NCI-H1930 (cell line): ENCODE measurements at places on chromosomes 1 and 21.

DNA sequence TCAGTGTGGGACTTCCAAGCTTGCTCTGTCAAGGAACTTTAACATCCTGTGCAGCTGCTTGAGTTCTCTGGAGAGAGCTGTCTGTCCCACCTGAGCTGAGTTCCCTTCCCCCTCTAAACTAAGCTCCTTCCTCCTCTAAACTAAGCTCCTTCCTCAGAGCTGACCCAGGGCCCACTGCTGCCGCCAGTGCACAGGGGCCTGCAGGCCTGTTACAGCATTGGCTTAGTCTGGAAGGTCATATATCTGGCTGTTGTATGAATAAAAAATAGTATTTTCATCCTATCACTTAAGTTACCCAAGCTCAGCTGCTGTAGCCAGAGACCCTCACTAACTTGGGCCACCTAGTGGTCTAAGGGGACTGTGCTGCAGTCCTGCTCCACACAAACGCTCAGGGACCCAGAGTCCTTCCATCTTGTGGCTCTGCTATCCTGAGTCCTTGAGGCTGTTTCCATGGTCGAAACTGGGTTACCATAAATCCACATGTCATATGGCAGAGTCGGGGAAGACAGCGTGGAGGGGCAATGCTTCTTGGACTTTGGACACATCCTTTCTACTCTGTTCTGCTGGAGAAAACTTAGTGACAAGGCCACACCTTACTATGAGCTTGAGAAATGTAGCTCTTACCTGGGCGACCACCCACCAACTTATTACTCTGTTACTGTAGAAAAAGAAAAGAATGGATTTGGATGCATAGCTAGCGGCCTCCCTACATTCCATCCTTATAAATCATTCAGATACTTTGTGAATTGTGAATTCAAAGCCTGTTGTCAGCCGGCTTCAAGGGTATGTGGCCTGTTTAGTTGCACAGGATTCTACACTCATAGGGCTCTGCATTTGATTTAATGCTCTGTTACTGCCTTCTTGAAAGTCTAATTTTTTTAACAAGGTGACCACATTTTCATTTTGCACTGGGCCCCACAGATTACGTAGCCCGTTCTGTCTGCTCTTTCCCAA is 71.4 kb upstream of the GCLM start:
- peak; percentile 6 for DNase-seq

GRCh38 chr1:38498686-38499085 is 360.9 kb downstream of the RRAGC start:
- no peak for DNase-seq

DNA sequence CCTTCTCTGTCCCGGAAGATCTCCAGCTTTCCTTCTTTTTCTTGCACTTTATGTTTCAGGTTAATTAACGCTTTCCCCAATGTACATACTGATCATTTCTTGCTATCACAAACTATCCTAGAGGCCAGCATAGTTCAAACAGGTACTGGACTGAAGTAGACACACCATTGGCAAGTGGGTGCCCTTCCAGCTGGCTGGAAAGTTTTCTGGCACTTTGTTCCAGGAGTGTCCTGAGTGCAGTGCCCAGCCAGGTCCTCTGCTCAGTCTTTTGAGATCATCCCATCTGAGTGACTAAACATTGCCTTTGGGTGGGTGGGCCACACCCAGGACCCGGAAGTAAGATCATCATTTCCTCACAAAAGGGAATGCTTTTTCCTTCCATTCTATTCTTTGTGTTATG is 15.0 kb upstream of the DUSP23 start:
- no peak for DNase-seq

GRCh38 chr21:38269576-38269936 is 12.8 kb downstream of the KCNJ15 start:
- no peak for DNase-seq

DNA sequence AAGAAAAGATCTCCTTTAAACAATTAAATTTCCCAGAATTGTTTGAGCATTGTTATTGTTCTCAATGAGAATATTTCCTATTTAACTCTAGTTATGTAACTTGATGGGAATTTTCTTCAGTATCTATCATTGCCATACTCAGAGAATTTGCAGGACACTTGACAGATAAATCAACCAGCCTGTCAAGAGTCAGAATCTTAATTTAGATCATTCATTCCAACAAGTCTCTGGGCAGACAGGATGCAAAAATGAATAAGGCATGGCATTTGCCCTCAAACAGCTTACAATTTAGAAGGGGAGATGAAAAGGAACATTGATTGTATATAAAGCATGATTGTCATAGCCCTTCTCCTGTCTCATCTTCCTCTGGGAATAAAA is 7.3 kb upstream of the DISC1 start:
- DNase-seq: no peak

DNA sequence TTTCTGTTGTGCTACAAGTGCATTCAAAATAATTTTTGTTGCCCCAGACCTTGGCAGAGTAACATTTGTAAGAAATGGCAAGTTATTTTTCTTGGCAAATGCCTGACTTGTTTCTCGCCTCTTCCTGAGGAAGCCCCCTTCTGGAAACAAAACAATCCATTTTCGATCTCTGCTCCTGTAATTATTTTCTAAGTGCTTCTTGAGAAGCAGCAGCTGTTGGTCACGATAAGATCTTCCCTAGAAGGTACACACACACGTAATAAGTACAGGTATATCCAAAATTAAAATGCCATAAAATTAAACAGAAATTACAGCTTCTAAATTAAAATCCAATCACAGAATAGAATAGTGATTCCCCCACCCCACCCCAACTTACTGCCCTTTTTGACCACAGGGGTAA is 47.3 kb downstream of the LPGAT1 start:
- no peak for DNase-seq

DNA sequence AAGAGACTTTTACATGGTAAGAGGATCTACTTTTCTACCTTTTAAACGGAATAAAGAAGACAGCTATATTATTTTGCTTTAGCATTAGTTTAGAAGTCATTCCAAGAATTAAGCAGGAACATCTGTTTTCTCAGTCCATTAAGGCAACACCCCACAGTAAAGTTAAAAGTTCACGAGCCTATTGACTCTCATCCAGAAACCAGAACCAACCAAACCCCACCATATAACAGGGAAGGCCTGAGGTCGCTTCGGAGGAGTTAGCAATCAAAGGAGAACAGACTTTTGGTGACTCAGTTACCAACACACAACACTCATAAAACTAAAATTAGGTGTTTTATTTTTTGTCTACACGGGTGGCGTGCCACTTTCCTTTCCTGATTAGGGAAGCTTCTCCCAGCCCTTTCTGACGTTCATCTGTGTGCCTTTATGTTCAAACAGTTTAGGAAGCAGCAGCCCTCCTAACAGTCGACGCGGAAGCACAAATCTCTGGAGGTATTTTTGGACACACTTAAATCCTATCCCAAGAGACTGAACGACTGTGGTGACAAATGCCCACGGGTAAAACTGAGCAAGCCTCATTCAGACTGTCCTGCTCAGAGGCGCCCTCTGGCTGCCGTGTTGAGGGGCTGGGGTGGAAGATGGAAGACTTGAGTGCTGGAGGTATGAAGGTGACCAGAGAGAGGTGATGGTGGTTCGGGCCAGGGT is 8.6 kb upstream of the PLA2G2C start:
- DNase-seq: no peak

GRCh38 chr1:245155272-245156040 is 671 bp downstream of the KIF26B start:
- DNase-seq: no peak

GRCh38 chr1:23807453-23807852 is 6.9 kb upstream of the GALE start:
- no peak for DNase-seq

- peak; percentile 100 for DNase-seq
Observed at GRCh38 chr1:154974102-154974807, at the start of gene CKS1B. TSS of gene CKS1B (plus strand) at chr1:154974681. CDS start at chr1:154974746, 65 bp downstream.

DNA sequence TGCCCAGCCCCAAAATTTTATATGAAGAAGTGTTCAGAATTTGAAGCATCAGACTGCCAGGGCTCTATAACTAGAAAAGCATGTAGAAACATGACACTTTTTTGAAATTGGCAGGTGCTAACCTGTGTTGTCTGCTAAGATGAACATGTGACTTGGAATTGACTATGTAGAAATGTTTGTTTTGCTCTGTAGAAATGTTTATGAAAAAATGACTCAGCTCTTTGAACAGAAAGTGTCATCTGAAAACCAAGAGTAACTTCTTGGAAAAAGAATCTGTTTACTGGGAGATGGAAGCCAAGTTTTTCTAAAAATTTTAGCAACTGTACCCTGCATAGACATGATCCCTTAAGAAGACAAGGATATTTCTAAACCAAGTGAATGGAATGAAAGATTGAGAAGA is 59.2 kb downstream of the LHX9 start:
- DNase-seq: no peak

GRCh38 chr1:212641956-212642355 is 33.4 kb downstream of the ATF3 start:
- no peak for DNase-seq

- DNase-seq: no peak
Observed at GRCh38 chr1:5304702-5305101, 650.3 kb downstream of the AJAP1 start.

DNA sequence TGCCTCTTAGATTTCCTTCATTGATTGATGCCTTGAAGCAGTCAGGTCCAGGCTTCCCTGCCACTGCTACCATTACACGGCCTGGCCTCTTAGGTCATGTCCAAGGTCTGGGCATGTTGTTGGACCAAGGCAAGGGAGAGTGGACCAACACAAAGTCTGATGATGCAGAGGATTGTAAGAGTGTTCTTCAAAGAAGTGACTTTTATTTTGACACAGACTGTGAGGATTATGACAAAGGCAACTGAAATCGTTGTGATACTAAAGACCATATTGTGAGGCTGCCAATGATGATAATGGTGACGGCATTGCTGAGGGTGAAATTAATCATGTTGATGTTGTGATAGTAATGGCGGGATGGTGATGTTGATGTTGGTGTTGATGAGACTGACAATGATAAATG is 149.5 kb downstream of the GRIK3 start:
- DNase-seq: no peak

- DNase-seq: no peak
Observed at GRCh38 chr1:231594123-231594522, 32.5 kb upstream of the DISC1 start.

DNA sequence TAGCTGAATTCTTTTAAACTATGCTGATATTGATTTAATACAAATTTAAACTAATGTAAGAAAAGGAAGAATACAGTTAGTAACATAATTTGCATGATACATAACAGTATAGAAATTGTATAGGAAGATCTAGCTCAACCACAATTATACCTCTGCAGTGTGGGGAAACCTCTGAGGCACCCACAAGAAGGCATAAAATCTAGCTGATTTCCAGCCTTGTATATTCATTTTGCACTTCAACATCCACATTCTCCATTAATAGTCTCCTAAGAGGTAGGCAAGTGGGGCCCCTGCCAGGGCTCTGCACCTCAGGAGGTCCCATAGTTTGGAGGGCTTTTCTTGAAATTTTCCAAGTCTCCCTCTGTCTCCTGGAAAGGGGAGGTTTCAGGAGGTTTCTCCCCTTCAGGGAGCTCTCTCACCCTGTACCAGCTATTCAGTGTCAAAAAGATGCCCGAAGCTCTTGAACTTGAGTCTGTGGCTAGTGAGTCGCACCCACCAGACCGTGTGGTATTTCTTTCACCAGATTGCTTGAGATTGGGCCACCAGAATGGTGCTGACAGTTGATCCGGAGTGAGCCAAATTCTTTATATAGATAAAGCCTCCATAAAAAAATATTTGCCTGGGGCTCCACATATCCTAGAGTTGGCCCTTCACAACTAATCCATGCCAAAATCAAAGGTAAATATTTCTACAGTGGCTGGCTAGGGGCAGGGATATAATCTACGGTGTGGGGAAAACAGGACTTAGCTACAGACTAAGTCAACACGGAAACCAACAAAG is 108.2 kb downstream of the TIAM1 start:
- DNase-seq: no peak

DNA sequence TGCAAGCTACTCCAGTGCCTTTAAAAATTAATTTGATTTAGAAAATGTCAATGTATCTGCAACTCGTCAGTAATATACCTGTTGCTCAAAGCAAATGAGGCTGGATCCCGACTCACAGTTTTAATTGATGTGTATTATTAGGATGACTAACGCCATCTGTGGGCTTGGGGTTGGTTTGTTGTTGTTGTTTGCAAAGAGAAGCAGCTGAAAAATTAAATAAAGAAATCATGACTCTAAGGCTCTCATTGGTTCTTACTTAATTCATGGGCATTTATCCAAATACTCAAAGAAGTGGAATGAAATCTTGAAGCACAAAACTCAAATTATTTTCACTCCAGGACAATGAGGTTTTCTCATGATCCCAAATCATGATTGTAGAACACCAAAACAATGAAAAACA is 46.4 kb downstream of the SEC16B start:
- DNase-seq: no peak

DNA sequence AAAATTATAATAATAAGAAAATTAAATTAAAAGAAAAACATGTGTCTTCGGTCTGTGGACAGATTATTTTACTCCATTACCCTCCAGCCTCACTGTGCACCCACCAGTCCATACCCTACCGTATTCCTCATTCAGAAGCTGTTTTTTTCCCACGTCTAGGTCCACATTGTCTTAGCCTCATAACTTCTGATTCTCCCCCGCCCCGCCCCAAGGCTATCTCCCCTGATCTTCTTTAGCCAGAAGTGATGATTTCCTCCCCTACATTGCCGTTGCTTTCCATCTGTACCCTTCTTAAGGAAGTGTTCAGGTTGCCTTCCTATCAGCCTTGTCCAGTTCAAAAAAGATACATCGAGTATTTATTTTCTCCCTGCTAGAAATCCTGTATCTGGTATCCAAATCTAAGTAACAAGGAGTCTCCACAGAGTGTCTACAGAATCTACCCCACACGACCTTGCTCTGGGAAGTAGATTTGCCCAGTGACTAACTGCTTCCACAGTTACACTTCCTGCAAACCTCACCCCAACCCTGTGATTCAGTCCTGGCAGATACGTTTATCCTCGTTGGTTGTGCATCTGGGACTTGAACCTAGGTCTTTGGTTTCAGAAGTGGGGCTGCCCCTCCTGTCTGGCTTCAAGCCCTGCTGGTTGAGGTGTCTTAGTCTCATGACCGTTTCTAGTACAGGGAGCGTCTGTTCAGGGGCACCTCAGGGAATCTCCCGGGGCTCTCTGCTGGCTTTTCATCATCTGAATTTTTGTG is 470.2 kb downstream of the CAMTA1 start:
- DNase-seq: no peak

DNA sequence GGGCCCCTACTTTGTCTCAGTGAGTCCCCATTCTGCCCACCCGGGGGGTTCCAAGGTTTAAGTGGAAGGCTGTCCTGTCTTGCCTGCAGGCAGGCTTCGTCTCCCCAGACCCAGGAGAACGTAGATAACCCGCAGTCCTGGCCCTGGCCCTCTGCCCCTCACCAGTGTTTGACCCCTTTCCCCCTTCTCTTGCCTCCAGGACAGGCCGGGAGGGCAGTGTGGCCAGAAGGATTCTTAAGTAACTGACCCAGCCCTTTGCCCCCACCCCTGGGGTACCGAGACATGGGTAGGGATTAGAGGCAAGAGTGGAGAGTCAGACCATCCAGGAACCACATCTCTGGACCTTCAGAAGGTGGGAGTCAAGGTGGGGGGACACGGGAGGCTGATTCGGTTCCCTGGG is 8.8 kb downstream of the TMEM222 start:
- DNase-seq: no peak
